ENCODE measurements at places on chromosomes 5 and 9.
A peak's percentile ranks its signal among the peaks of the same experiment; 100 is the strongest.

DNA sequence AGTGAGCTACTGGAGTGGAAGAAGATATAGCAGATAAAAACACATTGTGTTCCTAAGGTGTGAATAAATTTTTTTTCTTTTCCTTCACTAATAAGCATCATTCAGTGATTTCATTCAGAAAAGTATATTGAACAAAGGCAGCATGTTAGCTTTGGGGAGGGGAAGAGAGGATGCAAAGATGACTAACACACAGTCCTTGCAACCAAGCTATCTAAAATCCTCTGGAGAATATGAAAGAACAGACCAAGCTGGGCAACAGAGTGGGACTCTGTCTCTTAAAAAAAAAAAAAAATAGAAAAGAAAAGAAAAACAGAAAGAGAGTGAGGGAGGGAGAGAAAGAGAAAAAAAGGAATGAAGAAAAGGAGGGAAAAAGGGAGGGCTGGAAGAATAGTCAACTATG lies 22.3 kb upstream of the OMD start:
- no peak for DNase-seq

DNA sequence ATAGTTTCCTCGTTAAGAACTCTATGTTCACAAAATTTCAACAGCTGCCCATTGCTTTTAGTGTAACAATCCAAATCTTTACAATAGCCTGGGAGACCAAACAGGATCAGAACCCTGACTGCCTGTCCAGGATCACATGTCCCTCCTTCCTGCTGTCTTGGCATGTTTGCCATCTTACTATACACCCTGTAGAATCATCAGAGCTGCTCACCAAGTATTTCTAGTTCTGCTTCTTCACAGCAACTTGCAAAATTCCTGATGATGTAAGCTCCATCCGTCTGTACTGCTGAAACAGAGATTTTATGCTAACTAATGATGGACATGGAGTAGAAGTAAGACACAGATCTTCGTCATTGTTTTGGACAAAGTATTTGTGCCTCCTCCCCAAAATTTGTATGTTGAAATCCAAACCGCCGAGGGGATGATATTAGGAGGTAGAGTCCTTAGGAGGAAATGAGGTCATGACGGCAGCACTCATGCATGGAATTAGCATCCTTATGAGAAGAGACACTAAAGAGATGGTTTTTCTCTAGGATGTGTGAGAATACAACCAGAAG lies 464.9 kb upstream of the BRINP1 start:
- DNase-seq: no peak

DNA sequence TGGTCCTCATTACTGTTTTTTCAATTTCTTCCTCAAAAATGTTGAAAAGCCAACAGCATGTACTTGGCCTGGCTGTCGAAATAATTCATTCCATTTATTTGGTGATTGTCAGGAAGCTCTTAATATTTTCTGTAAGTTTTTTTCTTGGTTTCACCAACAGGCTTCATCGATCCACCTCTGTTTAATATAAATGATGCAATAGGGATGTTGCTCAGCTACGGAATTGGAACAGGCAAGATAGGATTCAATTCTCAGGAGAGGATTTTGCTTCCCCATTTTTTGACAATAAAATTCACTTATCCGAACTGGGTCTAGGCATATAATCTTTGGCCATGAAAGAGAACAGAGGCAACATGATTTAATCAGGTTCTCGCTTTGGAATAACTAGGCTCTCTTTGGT lies 30.8 kb downstream of the C5 start:
- DNase-seq: no peak

GRCh38 chr5:87120518-87121303 lies 147.0 kb upstream of the RASA1 start:
- no peak for DNase-seq

DNA sequence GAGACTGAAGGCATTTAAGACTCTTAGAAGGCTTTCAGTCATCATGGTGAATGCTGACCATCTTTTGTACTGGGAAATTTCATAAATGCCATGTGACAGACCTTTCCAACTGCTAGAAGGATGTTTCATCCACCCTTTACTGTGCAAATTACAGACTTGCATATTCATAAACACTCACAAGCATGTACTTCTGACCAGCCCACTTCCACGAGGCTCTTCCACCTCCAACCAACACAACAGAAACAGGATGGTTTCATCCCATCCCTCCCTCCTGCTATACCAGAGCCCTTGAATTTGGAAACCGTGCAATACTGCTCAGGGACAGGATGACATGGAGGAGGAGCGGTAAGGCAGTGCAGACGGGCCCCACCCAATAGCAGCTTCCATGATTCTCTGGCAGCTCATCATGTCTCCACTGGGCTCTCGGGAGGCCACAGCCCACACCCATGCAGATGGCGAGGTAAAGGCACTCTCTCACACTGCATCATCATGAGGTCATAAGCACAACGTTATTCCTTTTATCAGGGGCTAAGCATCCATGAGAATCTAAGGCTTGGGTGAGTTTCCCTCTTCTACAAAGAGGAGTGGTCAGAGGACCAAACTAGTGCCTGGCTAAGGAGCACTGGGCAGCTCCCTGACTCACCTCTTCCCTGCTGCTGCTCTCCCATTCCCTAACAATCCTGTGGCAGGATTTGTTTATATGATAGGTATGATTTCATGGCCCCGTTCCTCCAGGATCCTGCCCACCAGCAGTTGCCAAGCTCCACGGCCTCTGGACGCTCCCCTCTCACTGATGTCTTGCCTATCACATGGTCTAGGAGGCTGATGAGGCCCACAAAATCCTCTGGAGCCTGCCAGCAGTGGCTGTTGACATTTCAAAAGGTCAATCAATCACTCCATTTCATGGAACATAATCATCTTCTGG lies 94.4 kb upstream of the FSTL4 start:
- DNase-seq: no peak

GRCh38 chr5:159430361-159431012 lies 100.2 kb upstream of the IL12B start:
- no peak for DNase-seq

DNA sequence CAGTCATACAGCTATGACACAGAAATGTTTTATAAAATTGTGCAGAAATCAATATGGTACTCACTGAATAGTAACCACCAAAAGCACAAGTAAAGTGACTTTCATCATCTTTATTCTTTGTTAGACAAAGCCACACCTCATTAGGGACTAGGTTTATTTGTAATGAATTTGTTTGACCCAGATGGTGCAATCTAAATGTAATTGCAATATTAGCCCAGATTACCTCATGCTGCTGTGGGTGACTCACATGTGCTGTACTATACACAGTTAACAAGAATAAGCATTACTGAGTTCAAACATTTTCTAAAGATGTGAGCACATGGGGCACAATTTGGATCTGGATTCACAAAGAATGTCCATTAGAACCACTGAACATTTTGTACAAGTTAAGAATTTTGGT lies 759.3 kb upstream of the TYRP1 start:
- DNase-seq: no peak

DNA sequence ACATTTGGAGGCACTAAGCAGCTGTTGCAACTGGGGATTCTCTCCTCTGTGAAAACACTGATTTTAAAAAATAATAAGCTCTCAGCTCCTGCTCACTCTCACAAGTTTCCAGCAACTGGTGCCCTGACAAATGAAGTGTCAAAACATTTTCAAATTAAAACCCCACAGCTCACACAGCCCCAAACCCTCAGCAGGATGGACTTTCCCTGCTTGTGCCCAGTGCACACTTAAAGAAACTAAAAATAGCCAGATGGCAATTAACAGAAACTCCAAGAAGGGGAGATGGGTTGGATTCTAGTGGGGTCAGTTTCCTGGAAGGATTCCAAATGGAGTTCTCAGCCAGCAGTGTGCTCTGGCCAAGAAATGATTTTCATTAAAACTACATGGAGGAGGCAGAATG lies 163.0 kb upstream of the PUM3 start:
- no peak for DNase-seq

DNA sequence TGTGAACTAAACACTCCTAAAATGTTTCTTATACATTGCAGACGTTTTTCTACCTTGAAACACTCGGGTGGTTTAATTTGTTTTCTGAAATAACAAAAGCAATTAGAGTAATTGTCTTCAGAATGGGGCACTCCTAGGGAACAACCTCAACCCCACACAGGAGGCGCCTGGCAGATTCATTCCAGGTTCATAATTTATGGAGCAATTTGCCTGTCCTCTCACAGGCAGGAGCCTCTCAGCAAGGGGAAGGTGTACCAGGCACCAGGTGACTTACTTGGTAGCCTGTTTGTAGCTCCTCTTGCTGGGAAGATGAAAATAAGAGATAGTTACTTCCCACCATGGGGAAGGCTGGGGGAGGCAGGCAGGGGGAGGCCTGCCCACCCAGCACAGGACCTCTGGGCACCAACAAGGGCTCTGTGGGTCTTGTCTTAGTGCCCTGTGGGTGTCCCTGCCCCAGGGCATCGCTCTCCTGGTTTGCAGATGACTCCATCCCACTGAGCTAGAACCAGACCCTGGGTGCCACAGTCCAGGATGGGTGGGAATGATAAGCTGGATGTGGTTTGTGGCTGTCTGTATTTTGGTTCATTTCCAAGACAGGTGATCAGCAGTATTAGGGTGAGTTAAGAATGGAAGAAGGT lies 144.4 kb downstream of the FSTL4 start:
- DNase-seq: no peak

DNA sequence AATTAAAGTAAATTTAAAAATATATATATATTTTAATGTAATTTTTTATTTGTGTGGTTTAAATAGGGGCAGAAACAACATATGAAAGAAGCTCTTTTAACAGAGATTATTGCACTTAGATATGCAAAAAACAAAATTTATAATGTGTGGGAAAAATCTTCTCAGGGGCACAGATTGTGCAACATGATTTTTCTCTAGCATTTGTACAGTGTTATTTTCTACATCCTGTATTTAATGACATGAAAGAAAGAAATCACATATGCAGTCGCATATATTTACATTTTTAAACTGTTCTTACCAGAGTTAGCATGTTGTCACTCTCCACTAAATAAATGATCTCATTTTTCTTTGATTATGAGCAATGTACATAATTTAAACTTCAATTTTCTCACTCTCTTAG lies 265.3 kb upstream of the CTNND2 start:
- DNase-seq: no peak

GRCh38 chr5:127887282-127887681 lies 184.1 kb downstream of the CCDC192 start:
- no peak for DNase-seq

GRCh38 chr5:93313672-93314071 lies 267.3 kb downstream of the NR2F1-AS1 start:
- DNase-seq: no peak

- no peak for DNase-seq
Measured at GRCh38 chr5:113038714-113039113, 62.1 kb downstream of the DCP2 start.

DNA sequence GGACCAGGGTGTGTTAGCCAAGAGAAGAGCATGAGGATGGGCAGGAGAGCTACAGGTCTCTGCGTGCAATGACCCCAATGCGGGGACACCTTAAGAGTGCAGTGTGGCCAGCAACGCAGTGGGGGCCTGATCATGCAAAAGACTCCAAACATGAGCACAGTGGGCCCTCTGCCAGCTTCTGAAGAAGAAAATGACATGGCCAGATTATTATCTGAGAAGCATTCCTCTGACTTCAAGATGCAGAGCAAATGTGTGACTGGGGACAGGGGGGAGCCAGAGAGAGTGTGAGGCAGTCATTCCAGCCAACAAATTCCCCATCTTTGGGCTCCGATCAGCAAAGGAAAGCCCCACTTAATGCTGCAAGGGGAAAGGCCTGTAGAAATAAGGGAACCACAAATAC lies 229.4 kb downstream of the CDK5RAP2 start:
- DNase-seq: no peak

DNA sequence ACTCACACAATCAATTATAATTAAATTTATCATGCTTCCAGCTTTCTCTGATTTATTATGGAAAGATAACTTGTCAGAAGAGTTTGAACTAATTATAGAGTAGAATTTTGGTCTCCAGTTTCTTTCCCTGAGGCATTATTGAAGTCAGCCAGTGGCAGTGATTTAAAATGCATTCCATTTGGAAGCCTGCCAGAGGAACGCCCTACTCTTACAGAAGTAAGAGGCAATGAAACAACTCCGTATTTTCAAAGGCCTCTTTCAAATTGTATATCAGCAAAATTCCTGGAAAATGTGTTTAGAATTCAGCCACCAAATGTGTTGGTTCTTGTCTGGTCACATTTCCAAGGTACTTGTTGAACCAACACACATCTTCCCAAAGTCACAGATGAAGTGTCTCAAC lies 640.9 kb downstream of the SEMA5A start:
- peak; percentile 75 for DNase-seq

DNA sequence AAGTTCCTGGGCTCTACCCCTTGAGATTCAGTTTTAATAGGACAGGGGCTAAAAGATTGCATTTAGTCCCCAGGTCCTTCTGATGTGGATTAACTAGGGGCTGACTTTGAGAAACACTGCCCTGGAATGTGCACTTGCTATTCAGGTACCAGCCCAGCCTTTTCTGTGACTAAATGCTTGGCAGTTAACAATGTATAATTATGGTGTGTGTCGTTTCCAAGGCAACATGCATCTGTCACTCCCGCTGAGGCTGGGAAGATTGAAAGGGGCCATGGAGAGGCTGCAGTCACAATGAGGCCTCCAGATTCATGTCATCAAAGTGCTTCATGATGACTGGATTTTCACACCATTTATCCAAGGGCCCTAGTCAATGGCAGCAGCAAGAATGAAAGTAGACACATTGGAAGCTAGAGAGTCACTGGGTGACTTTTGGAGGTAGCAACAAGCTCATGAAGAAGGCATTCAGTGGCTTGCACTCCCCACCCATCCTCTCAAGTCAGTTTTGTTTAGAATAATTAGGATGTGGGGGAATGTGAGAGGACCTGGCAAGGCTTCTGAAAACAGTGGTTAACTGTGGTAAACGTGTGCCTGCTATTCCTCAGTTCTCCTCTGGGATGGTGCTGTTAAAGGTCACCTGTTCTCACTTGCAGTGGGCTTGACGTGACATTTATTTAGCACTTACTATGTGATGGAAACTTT lies 28.3 kb downstream of the RAI14 start:
- peak; percentile 84 for DNase-seq

- no peak for DNase-seq
Measured at GRCh38 chr9:135962696-135963307, 1.6 kb upstream of the UBAC1 start.

DNA sequence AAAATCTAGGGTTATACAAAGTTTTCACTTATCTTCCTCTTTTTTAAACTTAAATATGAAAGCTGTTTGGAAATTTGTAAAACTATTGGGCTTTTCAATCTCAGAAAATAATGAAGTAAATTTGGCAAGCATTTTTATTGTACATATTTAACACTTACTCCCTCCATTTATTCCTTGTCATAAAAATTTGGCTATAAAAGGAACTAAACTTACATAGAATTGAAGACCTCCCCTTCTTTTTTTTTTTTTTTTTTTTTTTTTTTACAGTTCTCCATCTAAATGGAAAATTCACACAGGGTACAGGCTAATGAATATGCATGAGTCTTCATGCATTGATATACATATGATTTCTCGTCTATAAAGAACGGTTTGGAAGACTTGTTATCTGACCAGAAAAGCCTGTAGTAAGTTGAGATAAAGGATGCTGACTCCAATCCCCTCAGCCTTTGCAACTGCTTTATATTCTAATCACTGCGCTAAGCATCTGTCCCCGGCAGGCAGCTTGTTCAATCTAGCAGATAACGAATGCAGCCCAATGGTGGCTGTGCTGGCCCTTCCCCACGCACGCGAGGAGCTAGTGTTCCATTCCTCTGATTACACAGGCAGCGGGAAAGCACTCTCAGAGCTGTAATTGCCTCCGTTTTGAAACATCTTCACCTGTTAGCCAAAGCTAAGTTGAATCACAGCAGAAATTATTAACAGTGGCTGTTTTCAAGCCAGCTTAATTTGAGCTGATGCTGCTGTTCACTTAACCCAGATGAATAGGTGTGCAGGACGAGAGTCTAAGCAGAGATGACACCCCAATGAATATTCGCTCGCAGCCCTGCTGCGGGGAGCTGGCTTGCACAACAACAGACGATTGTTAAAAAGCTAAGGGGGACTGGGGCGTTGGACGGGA lies 453.8 kb upstream of the ZNF608 start:
- DNase-seq: no peak
